ENCODE measurements at places on chromosomes 5 and 9.

DNA sequence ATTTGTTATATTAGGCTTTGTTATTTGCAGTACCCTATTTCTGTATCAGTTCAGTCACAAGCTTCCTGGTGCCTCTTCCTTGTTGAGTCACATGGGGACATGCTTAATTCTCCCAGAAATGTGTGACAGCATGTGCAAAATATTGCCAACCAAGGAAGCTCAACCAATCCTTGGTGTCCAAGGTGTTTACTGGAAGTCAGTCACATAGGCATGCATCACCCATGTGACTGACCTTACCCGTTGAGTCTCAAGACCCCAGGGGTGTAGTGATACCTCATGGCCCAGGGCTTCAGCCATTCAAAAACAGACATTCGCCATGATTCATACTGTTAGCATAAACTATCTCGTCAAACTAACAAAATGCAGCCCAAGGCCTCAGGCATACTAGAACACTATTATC is 9.3 kb upstream of the ANKDD1B start:
- DNase-seq: no peak

DNA sequence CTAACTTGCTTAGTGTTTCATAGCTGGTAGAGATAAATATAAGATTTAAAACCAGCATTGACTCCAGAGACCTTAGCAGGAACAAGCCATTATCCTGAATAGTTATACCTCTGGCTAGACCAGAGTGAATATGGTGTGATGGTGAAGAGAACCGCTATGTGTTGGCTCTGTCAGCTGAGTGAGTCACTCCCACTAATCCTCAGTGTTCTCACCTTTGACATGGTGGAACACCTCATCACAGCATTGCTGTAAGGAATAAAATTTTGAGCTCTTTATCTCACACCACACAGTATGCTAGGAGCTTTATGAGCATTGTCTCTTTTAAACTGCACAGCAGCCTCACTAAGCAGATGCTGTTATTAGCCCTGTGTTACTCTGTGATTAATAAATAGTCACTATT is 90.7 kb upstream of the DHFR start:
- DNase-seq: no peak

GRCh38 chr5:10482791-10483530 is 41.3 kb downstream of the ROPN1L start:
- no peak for DNase-seq

DNA sequence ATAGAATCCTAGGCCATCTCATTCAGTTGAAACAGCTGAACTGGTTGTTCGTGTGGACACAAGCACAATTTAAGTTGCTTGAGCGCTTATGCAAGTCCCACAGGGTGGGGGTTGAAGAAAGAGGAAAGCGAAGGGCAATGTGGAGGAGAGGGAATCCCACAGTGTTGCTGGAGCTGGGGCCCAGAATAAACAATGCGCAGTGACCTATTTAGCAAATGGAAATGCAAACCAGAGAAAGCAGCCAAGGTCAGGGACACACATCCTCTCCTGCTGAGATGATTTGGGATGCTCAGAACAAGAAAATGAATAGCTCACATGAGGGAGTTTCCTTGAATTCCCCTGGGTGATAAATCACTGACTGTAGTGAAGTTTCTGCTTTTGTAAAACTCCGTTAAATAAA is 838.3 kb downstream of the TLE4 start:
- DNase-seq: no peak
